ENCODE measurements at places on chromosomes 11 and 22.
A peak's percentile ranks its signal among the peaks of the same experiment; 100 is the strongest.

GRCh38 chr22:47552541-47553205 is 790.2 kb downstream of the TBC1D22A start:
- no peak for DNase-seq

DNA sequence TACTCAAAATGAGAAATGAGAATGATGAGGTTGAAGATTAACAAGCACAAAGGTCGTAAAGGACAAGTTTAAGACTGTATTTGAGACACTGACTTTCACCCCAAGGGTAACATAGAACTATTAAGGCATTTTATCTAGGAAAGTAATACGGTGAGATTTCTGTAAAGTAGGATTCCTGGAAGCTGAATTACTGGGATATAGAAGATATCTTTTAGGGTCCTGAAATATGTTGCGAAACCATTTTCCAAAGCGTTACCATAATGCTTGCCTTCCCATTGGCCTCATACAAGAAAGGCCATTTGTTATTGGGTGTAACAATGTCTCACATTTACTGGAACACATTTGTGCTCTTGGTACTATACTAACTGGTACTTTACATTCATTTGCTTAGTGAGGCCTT is 1185.9 kb upstream of the TENM4 start:
- no peak for DNase-seq

DNA sequence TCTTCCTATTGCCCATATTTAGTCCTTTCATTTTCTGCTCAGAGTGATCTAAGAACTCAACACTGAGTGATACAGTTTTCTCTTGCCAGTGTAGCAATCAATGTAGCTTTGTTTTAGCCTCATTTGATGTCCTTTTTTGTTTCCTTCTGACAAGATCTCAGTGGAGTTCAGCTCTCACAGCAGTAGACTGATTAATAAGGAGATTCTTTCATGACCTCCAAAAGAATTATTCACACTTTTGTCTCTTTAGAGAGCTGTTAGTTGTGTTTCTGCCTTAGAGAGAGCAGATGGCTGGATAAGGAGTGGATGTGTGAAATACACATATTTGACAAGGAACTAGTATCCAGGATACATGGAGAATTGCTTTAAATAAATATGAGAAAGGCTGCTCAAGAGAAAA is 6.6 kb upstream of the TMEM225 start:
- DNase-seq = no peak

- no peak for DNase-seq
These were observed 8.6 kb downstream of the INPPL1 start for GRCh38 chr11:72233056-72233772.

DNA sequence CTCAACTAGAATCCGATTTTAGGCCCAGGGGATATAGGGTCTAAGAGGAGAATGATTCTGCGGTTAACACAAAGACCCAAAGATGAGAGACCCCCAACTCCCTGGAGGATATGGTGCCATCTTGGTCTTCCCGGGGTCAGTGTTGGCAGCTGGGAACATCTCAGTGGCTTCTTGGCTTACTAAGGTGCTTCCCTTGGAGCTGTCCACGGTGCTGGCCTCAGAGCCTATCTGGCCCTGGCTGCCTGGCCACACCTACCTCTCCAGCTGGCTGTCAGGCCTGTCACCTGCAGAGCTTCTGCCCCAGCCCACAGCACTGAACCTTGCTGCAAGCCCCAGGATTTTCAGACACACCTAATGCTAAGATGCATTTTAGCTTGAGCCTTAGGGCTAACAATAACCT is 70.7 kb upstream of the THY1 start:
- DNase-seq = no peak

DNA sequence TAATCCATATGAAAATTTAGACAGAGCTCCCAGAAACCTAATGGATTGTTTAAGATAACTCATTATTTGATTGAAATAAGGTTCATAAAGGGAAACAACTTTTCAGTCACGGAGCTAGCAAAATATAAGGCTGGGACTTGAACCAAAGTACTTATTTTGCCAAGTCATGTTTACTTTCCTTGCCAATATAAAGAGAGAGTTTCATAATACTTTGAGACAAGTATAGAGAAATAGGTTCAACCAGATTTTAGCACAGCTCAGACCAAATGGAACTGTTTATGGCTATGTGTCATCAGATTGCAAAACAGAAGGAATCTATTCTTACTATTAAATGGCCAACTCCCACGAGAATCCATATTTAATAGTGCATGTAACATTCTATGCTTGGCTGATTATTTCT is 1517.5 kb upstream of the TENM4 start:
- no peak for DNase-seq

GRCh38 chr11:20357150-20357549 is 6.4 kb upstream of the HTATIP2 start:
- no peak for DNase-seq

DNA sequence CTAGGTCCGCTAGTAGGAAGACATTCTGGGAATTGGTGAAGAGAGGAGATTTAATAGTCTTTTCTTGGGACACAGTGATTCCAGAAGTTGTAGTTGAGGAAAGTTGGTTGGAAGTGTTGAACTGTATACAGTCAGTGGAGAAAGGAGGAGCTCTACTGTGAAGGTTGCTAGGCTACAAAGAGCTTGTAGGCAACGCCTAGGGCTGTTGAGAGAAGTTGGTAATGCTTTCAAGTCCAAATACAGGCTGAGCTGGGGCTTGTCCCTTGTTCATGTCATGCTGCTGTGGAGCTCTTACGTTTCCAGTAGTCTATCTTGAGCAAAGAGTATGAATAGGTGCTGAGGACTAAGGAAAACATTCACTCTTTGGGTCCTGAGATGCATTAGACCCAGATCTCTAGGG is 1.1 kb downstream of the TBCEL start:
- peak; percentile 41 for DNase-seq

DNA sequence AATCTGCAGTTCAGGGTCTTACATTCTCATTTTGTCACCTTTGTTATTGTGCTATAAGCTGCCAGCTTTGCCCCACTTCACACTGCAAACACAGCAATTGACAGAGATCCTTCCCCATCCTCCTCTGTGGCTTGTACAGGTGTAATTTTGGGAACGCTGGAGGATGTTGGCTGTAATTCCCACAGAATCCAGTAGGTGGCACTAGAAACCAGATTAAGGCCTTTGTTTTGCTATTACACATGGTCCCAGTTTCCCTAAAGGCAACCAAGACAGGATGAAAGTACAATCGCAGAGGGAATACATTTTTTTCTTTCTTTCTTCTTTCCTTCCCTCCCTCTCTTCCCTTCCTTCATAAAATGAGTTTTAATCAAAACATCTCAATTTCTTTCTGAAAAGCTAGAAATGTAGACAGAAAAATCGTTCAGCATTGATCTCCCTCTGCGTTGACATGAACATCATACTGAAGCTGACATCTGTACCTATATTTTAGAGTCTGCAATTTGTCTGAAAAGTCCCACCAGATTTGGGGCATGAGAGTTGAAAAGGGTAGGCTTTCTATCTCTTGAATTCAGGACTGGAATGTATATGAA is 21.3 kb upstream of the NELL1 start:
- peak; percentile 39 for DNase-seq

- DNase-seq = no peak
These were observed 10.6 kb downstream of the LHFPL7 start for GRCh38 chr22:24935771-24936483.

DNA sequence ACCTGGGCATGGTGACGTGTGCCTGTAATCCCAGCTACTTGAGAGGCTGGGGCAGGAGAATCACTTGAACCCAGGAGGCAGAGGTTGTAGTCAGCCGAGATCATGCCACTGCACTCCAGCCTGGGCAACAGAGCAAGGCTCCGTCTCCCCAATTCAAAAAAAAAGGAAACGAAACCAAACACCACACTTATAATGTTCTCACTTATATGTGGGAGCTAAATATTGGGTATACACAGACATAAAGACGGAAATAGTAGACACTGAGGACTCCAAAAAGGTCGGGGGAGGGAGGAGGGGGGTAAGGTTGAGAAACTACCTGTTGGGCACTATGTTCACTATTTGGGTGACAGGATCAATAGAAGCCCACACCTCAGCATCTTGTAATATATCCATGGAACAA is 94.3 kb downstream of the GAB2 start:
- DNase-seq = no peak

GRCh38 chr22:36461665-36462649 is 19.5 kb downstream of the TXN2 start:
- no peak for DNase-seq

- no peak for DNase-seq
These were observed 5.8 kb downstream of the CD44 start for GRCh38 chr11:35144806-35145205.
